Skeletal muscle cell (primary cell): ENCODE measurements at places on chromosomes 3 and 15.

- no peak for DNase-seq
Measured at GRCh38 chr3:150351398-150351797, 56.7 kb upstream of the TSC22D2 start.

- DNase-seq = no peak
Measured at GRCh38 chr3:69770976-69771634, 31.8 kb downstream of the MITF start.

GRCh38 chr15:44641651-44642050 lies 21.8 kb downstream of the SPG11 start:
- no peak for DNase-seq

GRCh38 chr3:57446318-57446841 lies 97.8 kb downstream of the DNAH12 start:
- DNase-seq = no peak

GRCh38 chr3:71636001-71636400 lies 52.5 kb upstream of the FOXP1 start:
- DNase-seq = no peak

DNA sequence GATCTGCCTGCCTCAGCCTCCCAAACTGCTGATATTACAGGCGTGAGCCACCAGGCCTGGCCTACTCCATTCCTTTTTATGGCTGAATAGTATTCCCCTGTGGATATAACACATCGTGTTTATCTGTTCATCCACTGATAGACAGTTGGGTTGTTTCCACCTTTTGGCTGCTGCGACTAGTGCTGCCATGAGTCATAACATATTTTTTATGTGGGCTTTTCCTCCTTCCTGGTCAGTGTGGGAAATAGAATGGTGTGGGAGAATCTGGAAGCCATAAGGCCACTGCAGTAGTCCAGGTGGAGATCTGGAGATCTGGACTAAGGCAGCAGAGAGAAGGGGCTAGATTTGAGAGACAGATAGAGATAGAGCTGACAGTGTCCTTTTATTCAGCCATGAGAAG lies 16.2 kb downstream of the LCMT2 start:
- DNase-seq = no peak

DNA sequence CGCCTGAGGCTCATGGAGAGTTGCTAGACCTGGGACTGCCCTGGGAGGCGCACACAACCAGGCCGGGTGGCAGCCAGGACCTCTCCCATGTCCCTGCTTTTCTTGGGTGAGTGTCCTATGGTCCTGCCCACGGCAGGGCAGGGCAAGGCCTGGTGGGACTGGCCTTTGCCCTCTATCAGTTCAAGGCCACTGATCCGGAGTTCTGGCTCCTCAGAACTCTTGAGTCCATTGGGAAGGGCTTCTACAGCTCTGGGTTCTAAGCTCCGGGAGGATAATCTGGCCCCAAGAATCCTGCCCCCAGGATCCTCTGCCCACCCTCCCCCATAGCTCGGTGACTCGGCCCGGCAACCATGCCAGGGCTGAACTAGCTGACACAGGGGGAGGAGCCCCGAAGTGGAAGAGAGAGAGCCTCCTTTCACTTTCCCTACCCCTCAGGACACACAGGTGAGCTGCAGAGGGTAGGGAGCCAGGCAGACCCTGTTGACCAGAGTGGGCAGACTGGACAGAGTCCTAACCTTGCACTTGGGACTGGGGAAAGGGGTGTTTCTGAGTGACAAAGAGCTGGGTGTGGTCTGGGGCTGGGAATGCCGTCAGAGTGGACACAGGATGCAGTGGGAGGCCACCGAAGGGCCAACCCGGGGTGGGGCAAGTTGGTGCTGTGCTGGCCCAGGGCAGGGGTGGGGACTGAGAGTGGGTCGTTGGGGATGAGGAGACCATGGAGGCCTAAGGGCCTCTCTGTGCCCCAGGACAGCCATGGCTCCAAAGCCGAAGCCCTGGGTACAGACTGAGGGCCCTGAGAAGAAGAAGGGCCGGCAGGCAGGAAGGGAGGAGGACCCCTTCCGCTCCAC lies 664 bp downstream of the PARP3 start:
- DNase-seq = no peak

DNA sequence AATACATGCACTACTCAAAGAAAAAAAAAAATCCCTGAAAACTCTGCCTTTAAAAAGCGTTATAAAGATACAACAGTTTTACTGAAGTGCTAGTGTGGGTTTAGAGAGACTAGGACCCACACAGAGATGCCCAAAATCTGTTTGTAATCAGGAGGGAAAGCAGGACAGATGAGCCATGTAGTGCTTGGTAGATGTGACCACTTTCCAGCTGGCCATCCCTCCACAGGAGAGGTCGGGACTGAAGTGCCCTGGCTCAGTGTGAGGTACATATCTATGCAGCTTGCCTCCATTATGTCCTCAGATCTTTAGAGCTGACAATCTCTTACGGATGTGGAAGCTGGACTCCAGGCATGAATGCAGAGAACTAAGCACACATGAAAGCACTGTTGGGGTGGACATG lies 57.5 kb upstream of the NANOGP8 start:
- no peak for DNase-seq

GRCh38 chr3:180871901-180872300 lies 40.6 kb upstream of the FXR1 start:
- peak; percentile 40 for DNase-seq

DNA sequence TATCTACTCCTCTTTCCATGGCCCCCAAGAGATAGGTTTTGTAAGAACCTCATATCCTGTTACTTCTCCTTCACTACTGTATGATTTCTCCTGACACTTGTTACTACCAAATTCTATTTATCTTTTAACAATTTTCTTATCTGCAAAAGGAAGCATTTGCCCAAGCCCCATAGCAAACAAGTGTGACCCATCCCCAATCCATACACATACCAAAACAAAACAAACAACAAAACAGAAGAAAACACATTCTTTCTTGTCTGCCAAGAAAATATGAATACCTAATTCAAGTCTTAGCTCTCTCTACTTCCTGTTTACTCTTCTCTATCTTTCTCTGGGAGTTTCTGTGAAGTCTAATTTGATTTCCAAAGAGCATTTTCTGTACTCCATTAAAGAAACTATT lies 39.0 kb upstream of the AADAC start:
- no peak for DNase-seq

DNA sequence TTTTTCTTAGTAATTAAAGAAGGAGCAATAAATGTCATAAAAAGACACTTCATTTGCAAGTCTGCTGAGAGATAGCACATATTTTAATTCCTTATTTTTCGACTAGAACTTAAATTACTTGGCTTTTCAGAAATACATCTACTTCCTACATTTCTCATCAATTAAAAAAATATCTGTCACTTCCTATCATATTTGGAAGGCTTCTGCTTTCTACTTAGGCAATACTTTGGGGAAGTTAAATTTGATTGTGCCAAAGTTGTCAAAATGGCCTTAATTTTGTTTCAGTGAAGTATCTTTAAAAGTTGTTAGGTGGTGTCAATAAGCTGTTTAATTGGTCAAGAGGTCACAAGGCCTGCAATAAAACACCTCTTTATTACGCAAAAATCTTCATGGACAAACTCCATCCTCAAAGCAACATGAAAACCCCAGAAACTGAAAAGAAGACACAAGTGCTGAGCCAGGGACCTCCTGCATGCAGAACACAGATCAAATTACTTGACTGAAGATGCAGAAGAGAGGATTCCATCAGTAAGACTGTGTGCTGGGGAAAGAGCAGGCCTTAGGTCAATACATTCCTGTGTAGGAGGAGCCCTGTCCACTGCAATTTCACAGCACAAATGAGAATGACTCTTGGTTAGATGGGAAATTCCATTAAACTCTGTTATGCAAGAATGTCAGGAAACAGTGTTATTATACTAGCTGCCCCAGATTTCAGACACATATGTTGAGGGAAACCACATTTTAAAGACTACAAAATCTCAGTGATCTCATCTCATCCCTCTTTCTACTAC lies 48.0 kb upstream of the FSTL1 start:
- DNase-seq = peak; percentile 98

DNA sequence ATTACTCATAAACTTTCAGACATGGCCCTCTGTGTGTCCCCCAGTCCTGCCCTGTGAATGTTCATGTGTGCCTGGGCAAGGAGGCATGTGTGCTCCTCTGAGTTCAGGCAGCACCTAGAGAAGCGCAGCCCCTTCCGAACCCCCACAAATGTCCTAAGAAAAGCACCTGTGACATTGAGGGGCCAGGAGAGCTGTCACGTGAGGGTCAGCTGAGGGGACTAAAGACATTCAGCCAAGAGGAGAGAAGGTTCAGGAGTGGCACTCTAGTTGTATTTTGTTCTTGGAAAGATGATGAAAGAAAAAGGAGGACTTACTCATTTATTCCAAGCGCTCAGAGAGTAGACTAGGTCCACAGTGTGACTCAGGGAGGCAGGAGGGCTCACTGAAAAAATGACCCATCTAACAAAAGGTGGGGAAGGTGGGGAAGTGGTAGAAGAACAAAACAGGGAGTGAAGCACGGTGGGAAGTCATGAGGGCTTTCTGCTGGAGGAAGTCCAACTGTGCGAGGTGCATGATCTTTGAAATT lies 28.1 kb upstream of the ELP6 start:
- DNase-seq = no peak
